ENCODE measurements at places on chromosomes 16 and 17.

- no peak for DNase-seq
Observed at GRCh38 chr16:31006086-31006385, 4.4 kb downstream of the STX1B start.

GRCh38 chr16:46811682-46812081, 19.3 kb downstream of the C16orf87 start:
- no peak for DNase-seq

GRCh38 chr17:75345514-75346167, 56.4 kb upstream of the SLC25A19 start:
- no peak for DNase-seq

- no peak for DNase-seq
Observed at GRCh38 chr17:71966055-71966454, 154.8 kb upstream of the SOX9 start.

DNA sequence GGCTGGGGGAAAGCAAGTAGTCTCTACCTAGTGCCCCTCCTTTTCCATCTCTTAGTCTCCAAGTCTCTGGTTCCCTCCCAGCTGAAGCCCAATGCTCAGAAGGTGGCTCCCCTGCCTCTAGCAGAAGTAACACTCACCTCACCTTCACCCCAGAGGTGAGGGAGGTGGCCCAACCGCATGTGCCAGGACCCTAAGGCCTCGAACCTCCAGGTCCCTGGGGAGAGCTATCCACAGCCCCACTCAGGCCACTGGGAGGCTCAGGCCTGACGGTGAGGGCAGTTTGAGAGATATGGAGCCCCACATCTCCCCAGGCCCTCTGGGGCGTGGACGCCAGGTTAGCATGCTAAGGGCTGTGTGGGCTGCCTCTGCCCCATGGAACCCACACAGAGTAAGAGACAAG, 5.8 kb downstream of the CBLN1 start:
- no peak for DNase-seq

GRCh38 chr17:57949649-57950048, 5.6 kb downstream of the CUEDC1 start:
- DNase-seq: no peak

GRCh38 chr17:72976971-72977770, 115.3 kb downstream of the SLC39A11 start:
- no peak for DNase-seq

All from vagina (tissue), 2 donors.